ENCODE measurements at places on chromosomes 5 and 9. TPM values are rescaled to one million over a fixed set of nuclear protein-coding genes. Genes with fewer than 3 reads are reported as not detected.

Gene CENPH
- total RNA-seq = 3.6 TPM

- no peak for DNase-seq
Measured at GRCh38 chr5:15009420-15009819, 137.8 kb upstream of the ANKH start.

Gene EPB41L4A
- 21.5 TPM for total RNA-seq

DNA sequence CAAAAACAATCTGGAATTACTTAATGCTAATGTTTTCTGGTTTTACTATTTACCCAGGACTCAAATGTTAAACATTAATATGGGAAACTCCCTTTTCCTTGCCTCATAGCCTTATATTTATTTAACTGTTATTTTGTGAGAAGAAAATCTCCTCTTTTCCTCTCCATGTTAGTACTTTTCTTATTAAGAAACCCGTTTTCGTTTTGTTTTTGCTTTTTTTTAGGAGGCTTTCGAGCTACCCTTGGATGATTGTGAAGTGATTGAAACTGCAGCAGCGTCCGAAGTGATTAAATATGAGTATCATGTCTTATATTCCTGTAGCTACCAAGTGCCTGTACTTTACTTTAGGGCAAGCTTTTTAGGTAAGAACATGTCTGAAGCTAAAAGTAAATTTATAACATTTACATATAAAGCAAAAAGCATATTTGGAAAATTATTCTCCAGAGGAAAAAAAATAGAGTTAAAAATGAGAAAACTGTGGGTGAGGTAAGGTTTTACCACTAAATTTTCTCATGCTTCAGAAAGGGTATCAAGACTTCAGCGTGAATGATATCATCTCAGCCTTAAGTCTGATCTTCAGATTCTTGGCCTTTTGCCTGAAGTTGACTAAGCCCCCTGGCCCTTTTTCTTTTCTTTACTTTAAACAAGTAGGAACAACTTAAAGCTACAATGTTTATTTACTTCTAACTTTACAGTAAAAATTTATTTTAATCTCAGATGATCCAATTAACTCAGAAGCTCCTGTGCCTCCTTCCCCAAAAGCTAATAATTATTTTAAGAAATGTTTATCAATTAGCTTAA, 113.8 kb downstream of the RPS23 start:
- no peak for DNase-seq

- DNase-seq = no peak
Measured at GRCh38 chr9:138083873-138084272, 206.3 kb downstream of the CACNA1B start.

GRCh38 chr9:83584995-83585394, 37.9 kb upstream of the IDNK start:
- no peak for DNase-seq
